ENCODE measurements at places on chromosomes 5 and 9.
A peak's percentile ranks its signal among the peaks of the same experiment; 100 is the strongest.

DNA sequence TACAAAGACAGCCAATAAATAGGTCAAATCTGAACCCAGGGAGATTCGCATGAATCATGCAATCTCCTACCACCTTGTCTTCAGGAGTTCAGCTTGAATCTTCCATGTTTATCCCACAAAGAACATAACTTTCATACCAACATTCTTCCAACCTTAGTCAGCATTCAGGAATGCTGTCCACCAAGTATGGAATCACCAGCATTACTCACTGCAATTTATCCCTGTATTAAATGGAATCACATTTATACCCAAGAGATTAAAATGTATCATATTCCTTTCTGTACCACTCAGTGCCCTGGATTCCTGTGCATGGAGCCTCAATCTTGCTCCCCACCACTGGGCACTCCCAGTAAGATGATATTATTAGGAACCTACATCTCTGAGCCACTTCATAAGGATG is 162.6 kb downstream of the GLIS3 start:
- DNase-seq: peak; percentile 71

- DNase-seq: no peak
These were observed 170.2 kb upstream of the NR3C1 start for GRCh38 chr5:143573568-143574170.

GRCh38 chr5:119400245-119400644 is 44.4 kb downstream of the TNFAIP8 start:
- no peak for DNase-seq

- no peak for DNase-seq
These were observed 669.9 kb downstream of the MTRR start for GRCh38 chr5:8538821-8539220.

DNA sequence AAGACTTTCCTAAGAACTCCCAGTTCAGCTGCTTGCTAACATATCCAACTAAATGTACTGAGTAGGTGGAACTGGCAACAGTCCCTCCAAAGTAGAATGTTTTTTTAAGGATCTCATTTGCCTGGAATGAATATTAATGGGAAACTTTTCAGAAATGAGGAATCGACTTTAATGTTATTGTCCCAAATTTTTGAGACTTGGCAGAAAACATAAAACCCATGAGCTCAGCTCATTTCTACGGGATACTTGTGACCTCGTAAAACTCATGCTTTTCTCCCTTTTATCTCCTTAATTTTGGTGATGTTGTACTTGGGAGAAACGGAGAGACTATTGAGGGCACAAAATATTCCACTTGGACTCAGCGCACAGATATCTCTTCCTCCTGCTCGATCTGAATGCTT is 296.8 kb downstream of the EBF1 start:
- no peak for DNase-seq

- DNase-seq: no peak
These were observed 169.0 kb downstream of the FBXL17 start for GRCh38 chr5:108212775-108213346.

- DNase-seq: no peak
These were observed 98.9 kb upstream of the SPATA31D4 start for GRCh38 chr9:81829195-81829882.

DNA sequence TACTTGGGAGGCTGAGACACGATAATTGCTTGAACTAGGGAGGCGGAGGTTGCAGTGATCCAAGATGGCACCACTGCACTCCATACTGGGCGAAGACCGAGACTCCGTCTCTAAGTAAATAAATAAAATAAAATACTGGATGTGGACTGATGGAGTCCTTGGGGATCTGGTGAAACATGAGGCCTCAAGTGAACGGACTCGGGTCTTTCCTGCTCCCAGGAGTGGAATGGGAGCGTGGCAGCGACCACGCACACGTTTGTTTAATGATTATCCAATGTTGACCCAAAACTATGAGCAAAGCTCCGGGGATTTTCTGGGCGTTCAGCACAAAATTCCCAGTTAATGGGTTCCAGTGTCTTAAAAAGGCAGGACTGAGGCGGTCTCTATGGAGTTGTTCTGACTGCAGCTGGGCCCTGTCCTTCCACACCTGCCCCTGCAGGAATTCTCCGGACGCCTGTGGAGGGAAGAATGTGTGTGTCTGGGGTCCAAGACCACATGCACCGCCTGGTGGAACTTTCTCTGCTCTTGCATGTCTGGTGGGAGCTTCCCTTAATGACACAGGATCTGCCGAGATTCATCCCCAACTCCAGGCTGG is 26.6 kb downstream of the NEK6 start:
- DNase-seq: no peak

DNA sequence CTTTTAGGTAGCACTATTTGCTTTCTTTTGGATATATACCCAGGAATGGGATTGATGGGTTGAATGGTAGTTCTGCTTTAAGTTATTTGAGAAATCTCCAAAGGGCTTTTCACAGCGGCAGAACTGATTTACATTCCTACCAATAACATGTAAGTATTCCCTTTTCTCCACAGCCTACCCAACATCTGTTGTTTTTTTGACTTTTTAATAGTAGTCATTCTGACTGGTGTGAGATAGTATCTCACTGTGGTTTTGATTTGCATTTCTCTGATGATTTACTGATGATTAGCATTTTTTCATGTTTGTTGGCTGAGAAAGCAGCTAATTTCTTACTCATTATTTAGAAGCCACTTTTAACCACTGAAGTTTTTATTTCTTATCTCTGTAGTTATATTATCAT is 221.1 kb upstream of the ACTBL2 start:
- no peak for DNase-seq

GRCh38 chr9:109355564-109356297 is 34.9 kb upstream of the EPB41L4B start:
- DNase-seq: no peak

- no peak for DNase-seq
These were observed at the start of gene ADAMTS16 for GRCh38 chr5:5139777-5140478. Gene ADAMTS16, plus strand, starts transcription at chr5:5140330. Its CDS starts 138 bp downstream, at chr5:5140468.

DNA sequence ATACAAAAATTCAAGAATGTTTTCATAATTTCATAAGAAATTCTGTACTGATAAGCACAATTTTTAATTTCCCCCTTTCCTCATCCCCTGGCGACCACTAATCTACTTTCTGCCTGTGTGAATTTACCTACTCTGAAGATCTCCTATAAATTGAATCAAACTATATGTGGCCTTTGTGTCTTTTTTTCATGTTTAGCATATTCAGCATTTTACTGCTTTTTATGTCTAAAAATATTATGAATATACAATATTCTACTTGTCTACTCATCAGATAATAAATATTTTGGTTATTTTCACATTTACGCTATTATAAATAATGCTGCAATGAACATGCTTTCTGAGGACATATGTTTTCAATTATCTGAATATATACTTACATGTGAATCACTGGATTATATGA is 144.8 kb downstream of the CYLC2 start:
- DNase-seq: no peak

- DNase-seq: no peak
These were observed 115.7 kb downstream of the FBXL17 start for GRCh38 chr5:108266242-108266641.

DNA sequence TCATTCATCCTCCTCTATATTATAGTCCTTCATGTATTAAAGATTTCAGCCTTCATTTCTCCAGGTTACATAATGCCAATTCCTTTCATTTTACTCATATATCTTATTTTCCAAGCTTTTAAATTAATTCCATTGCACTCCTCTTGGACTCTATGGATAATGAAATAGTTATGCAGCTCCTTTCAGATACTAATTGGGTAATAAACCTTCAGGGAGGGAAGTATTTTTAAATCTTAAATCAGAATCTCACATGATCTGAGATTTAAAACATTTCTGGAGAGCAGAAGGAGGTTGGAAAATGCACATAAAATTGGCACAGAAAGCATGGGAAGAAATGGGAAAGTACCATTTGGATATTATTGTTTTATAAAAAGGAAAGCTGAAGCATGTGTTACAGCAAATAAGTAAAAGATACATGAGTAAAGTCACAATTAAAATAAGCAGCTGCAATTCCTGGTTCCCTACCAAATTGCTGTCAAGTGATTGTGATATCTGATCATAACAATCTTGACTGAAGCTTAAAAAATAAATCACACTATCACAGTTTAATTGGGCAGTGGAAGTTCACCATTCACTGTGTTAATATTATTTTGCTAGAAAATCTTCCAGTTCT is 257.9 kb upstream of the NREP start:
- no peak for DNase-seq

GRCh38 chr9:37996819-37997217 is 72.2 kb downstream of the SHB start:
- no peak for DNase-seq

DNA sequence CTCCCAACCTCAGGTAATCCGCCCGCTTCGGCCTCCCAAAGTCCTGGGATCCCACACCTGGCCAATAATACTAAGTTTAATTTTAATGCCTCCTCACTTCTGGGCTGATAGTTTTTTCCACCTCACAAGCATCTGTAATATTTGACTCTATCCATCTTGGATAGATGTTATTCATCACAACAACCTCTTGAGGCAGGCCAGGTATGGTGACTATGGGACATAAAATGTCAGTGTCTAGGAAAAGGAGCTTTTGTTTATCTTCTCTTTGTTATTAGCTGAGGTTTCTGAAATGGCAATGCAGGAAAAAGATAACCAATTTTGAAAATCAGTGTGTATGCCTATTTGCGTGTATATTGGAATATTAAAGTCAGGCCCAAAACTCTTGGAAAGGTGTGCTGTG is 1.2 kb upstream of the CCDC69 start:
- no peak for DNase-seq

- no peak for DNase-seq
These were observed 81.9 kb downstream of the PRR16 start for GRCh38 chr5:120545951-120546350.

DNA sequence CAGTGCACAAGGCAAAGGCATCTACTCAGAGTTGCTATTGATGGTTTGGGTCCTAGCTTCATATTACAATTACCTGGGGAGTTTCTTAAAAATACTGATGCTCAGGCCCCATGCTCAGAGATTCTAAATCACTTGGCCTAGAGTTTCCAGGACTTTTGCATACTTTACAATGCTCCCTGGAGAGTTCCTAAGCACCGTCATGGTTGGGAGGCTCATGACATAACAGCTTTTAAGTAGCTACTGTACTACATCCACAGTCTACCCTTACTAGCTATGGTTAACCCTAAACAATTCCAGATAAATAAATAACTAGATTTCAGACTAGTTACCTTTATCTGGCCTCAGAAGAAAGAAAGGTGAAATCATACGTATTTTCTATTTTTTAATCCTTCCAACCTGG is 414.4 kb downstream of the PDE4D start:
- no peak for DNase-seq

- peak; percentile 63 for DNase-seq
These were observed 43.4 kb upstream of the CDKN2B start for GRCh38 chr9:22052376-22052945.

GRCh38 chr9:126448865-126449577 is 122.4 kb downstream of the MVB12B start:
- DNase-seq: no peak

- no peak for DNase-seq
These were observed 1133.1 kb upstream of the ACO1 start for GRCh38 chr9:31251386-31251785.

GRCh38 chr9:108743416-108743815 is 112.4 kb downstream of the ACTL7B start:
- DNase-seq: no peak

- DNase-seq: no peak
These were observed 46.5 kb downstream of the GRAMD2B start for GRCh38 chr5:126469536-126470316.
